ENCODE measurements at places on chromosomes 5 and 9.

GRCh38 chr9:77896269-77896937 is 135.2 kb downstream of the GNAQ start:
- no peak for DNase-seq

DNA sequence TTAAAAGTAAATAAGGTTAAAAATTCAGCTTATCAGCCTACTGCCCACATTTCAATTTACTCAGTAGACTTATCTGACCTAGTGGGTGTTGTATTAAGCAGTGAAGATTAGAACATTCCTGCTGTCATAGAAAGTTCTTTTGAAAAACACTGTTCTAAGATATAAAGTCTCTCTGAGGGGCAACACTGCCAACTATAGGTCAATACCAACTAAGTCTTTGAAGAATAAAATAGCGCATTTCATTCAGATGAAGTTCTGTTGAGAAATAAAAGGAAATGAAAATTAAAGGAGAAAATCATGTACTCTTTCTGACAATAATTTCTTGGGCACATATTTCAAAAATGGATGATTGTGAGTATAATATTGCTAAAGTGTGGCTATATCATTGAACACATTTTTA is 86.8 kb downstream of the PTPRD start:
- no peak for DNase-seq

GRCh38 chr9:129317179-129318011 is 139.3 kb upstream of the IER5L start:
- DNase-seq: peak; percentile 24

DNA sequence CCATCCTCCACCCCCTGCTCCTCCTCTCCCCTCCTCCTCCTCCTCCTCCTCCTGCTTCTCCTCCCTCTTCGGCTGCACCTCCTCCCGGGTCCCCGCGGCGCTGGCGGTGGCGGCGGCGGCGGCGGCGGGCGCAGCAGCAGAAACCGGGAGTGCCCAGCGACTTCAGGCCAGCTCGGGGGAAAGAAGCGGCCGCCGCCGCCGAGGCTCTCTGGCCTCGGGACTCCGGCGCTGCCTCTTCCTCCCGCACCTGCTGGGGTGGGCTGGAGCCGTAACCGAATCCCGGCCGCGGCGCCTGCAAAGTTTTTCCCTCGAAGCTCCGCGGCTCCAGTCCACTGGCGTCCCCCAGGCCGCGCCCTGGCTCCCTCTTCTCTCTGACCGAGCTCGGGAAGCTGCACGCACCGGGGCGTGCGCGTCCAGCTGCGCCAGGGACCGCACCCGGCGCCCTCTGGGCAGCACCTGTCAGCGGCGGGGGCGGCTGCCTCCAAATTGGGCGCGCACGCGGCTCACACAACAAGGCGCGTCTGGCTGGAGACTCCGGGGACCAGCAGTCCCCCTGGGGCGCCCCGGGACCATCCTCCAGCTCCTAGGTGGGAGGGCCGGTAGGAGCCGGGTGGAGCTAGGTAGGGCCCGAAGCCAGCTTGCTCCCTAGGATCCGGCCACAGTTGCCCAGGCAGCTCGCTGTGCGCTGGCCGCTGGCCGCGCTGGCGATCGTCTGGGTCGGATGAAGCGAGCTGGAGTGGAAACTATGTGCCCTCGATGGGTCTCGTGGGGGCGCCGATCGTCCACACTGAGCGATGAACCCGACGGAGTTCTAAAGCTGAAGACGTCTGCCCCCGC is at the start of gene MCTP1:
TSS of gene MCTP1 (minus strand) at position 523 of the 837 bp plus-strand sequence.
- peak; percentile 30 for DNase-seq

- no peak for DNase-seq
Measured at GRCh38 chr9:25891527-25891926, 213.3 kb upstream of the TUSC1 start.

All from activated T-cell treated with anti-CD3 and anti-CD28 coated beads, Interleukin-2, amount 50 U/mL, for 48 hours (primary cell).